ENCODE measurements at places on chromosomes 5 and 9.
A peak's percentile ranks its signal among the peaks of the same experiment; 100 is the strongest.

DNA sequence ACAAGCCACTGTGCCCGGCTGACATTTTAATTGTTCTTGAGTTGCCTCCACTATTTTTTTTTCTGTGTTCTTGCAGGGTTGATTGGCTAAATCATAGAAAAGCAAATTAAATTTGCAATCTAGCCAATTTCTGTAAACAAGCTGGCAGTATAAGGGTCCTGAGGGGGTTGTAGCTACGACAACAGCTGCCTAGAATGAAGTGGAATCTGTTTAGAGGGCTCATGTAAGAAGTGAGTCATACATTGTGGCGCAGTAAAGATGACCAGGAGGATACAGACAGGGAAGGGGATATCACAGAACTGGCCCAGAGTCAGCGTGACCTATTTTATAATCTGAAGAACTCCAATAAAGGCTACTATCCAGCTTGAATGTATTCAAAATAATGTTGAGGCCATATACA lies 82.2 kb upstream of the TLE1 start:
- no peak for DNase-seq

DNA sequence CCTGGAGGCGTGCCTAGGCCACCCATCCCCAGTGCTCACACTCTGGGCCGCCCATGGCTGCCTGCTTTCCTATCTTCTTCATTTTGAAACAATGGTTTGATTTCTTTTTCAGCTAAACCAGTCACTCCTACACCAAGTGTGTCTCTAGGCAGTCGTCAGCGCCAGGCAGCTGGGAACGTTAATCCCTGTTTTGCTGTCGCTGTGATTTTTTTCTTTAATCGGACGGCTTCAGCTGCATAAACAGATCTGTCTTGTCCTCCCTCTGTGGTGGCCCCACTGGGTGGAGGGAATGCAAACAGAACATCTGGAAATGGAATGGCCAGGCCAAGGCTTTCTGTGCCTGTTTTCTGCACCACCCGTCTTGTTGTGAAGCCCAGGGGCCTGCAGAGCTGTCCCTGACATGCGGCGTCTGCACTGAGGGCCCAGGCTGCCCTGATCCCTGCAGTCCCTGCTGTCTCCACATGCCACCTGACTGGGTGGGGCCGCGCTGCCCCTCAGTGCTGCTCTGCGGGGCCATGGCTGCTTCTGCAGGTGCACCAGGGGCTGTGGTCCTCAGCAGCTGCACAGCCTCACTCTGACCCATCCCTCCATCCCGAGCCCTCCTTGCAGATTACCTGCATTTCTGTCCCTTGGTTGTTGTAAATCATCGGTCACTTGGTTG lies 51.5 kb downstream of the WNK2 start:
- no peak for DNase-seq

DNA sequence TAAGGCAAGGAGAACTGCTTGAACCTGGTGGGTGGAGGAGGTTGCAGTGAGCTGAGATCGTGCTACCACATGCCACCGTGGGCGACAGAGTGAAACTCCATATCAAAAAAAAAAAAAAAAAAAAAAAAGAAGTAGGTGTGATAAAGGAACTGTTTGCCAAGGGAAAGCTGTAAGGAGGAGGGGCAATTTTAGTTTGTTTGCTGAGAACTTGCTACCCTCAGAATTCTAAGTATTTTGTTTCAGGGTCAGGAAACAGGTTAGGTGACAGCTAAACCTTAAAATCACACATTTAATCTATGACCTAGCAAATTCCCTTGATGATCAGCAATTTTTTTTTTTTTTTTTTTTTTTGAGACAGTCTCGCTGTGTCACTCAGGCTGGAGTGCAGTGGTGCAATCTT lies 7.2 kb upstream of the ARRDC3 start:
- DNase-seq: no peak

DNA sequence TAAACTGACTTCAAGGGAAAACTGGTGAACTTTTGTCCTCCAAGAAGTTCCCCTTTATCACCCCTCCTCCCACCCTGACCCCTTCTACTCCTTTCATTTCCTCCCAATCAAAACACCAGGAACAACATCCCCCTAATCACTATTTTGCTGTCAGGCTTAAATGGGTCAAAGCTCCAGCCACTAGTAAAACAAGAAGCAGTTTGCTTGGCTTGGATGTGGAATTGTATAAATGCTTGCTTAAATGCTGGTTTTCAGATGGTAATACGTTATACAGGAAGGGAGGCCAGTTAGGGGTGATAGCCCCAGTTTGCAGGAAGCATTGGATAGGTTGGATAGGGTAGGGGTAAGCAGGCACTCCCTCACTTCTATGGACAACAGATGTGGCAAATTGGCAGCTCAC lies 473.6 kb downstream of the AGTPBP1 start:
- DNase-seq: no peak

DNA sequence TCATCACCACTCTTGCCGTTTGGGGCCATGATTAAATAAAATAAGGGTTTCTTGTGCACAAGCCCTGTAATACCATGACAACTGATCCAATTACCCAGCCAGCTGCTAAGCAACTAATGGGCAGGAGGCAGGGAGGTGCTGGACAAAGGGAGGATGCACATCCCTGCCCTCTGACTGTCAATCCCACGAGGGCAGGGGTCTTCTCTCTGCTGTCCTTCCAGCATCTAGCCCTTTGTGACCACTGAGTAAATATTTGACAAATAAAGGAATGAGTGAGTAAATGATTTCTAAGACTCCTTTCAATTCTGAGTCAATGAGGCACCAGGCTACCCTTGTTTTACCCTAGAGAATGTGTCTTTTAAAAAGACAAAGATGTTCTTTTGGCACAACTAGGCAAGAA lies 247.1 kb downstream of the SYK start:
- no peak for DNase-seq

- no peak for DNase-seq
Measured at GRCh38 chr5:26757941-26758340, 280.4 kb downstream of the CDH9 start.

DNA sequence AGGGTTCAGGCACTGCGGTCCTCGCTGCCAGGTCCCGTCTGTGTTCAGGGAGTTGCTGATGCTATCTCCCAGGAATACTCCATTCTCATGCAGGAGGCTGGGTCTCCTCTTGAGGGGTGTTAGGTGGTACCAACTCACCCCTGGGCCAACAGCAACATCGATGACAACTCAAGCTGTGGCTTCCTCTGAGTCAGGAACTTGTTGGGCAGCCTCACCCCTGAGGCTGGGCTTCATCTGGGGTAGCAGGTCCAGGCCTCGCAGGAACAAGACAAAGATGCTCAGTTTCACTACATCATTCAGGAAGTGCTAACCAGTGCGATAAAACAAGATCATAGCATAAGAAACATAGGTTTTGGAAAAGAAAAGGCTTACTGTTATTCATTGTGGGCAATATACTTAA lies 125.9 kb downstream of the SYK start:
- DNase-seq: no peak

GRCh38 chr9:33329117-33329563 lies 38.8 kb downstream of the NFX1 start:
- DNase-seq: peak; percentile 82

DNA sequence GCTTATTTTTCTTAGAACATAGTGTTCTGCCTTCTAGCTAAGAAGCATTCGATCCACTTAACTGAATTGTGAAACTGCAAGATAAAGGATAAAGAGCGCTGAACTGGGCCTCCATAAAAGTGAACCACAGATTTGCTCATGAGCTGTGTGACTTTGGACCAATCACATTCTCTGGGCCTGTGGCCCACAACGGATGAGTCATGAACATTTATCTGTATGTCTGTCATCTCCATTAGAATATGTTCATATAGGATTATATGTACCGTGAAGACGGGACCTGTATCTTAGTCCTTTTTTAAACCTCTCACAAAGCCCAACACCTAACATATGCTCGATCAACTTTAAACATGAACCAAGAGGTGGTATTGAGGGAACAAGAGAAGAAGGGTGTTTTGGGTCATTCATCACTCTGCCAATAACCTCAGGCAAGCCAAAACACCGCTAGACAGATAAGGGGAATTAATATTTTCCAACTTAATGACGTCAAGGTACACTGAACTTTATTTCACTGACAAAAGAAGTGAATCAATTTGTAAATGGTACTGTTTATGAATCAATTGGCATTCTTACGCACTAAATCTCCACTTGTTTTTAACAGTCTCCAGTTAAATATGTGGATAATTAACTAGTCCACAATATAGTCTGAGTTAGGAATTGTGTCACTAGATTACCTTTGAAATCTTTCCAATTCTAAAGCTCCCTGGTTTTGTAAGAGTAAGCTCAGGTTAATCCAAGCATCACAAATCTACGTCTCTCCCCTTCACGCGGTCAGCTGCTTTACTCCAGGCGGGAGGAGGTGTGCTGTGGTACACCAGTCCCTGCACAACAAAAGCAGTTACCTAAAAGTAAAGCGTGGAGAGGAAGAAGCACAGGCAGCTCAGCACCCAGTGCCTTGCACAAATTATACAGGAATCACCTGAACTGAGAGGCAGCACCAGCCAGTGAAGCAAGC lies 1.6 kb downstream of the TMEM245 start:
- DNase-seq: no peak

GRCh38 chr5:81553567-81554212 lies 159.8 kb upstream of the ACOT12 start:
- DNase-seq: no peak

DNA sequence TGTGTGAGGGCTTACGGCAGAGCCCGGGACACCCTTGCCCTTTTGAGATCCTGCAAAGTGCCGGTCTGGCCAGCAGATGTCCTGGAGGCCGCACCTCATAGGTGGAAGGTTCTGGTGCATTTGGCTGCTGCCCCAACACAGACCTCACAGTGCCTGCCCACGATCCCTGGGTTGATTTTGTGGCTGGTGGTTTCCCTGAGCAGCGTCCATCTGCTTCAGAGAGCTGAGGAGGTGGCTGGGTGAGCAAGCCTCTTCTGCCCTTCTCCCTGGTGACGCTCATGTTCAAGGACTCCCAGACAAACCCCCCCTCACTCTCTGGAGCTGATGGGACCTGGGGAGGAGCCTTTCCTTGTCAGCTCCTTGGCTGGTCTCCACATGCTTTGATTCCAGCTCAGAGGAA lies 18.9 kb downstream of the BNIP1 start:
- no peak for DNase-seq

DNA sequence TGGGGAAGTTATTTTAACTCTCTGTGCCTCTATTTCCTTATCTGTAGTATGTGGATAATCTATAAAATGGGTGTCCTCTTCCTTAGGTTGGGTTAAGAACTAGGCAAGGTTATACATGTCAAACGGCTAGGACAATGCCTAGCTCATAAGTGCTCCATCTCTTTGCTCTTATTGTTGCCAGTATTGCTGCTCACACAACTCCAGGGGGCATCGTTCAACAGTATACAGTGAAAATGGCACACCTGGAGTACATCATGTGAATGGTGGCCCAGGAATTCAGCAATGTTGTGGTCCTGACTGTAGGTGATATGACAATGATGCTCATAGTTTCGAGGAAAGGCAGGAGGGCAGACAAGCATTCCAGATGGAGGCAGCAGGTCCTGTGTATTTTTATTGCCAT lies 30.1 kb downstream of the SLIT3 start:
- DNase-seq: no peak
